ENCODE measurements at places on chromosomes 2 and 18.

DNA sequence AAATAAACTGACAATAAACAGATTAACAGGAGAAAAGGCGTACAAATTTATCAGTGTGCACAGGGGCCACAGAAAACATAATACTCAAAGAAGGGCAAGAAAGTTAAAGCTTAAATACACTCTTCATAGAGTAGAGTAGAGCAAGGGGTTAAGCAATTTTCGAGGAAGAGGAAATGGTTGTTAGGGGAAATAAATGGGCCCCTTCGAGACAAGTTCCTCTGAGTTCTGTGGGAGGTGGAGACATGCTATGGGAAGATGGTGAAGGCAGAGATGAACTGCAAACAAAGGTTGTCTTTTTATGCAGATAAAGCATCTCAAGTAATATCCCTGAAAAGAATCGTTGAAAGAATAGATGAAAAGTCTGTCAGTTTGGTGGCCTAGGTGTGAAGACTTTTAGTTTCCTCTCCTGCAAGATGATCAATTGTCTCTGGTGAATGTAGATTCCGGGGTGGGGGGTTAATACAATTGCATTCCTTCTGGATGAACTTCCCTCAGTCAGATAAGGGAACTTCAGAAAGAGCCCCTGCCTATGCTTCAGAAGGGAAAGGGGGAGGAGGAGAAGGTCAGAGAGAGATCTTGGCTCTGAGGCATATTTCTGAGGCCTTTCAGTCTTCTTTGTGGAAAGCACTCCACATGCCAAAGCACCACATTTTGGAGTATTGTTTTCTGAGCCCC lies 127.0 kb downstream of the METTL4 start:
- DNase-seq, result no peak

GRCh38 chr2:120715941-120716340 lies 19.7 kb upstream of the GLI2 start:
- DNase-seq, result no peak

DNA sequence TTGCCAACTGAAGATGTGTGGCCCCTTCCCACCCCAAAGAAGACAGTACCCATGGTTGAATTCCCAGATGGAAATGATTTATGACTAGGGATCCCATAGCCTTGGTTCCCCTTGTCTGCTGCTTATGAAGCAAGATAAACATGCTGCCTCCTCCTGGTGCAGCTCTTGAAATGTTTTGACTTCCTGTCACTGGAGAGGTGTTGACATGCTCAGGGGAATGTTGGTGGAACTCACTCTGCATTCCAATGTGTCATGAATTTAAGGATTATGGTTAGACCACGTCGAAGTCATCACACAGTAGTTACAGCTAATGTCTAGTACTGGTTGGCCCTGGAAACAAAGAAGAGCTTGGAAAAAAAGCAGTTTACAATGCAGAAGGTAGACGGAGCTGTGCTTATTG lies 69.0 kb upstream of the FAM110C start:
- DNase-seq, result no peak

DNA sequence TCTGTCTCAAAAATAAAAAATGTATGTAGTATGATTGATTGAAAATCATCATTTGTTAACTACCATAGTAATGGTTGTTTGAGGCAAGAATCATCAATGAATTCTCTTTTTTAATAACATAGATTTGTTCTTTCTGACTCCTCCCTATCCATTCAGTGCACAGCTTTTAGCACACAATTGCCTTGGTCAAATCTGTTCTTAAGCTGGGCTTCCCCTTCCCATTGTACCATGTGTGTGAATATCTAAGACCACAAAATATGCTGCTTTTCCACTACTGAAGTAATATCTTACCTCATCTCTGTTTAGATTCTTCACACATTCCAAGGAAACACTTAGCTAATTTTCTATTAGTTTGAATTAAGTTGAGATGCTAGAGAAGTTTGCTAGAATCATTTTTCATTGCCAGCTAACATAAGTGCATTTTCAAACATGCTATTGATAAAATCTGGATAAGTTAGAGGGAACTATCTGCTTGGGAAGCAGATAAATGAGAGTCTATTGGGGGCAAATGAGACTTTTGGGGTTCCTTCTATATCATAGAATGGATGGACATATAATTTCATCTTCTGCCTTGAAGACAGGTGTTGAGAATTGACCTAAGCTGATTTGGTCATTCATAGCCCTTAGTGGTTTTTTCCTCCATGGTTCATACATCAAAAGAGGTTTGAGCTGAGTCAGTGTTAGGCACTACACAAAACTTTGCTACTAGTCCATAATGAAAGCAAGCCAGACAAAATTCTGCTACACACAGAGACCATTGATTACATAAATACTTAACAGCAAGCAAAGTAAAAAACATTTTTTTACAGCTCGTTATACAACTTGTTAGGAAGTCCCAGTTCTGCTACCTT lies 231.9 kb downstream of the PLCL1 start:
- DNase-seq, result no peak

- no peak for DNase-seq
Measured at GRCh38 chr18:77015771-77016710, 116.5 kb downstream of the MBP start.

DNA sequence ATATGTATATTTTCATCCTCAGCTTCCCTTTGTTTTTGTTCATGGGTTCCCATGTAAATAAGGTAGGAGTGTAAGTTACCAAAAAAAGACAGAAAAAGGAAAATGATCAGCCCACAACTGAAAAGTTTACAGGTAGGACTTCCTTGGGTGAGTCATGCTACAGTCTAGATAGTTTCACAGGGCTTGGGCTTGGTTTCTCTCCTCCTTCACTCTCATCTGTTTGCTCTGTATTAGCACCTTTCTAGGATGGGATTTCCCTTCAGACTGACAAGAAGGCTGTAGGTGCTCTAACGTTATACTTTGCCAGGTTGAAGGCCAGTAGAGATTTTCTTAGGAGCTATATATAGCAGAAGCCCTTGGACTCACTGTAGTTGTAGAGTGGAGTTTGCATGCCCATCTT lies 57.9 kb downstream of the FAM171B start:
- DNase-seq, result no peak

GRCh38 chr18:5197032-5197434 lies at the start of gene AKAIN1:
TSS of gene AKAIN1 (minus strand) at chr18:5197257. CDS start at chr18:5197053, 204 bp downstream.
- DNase-seq, result no peak

DNA sequence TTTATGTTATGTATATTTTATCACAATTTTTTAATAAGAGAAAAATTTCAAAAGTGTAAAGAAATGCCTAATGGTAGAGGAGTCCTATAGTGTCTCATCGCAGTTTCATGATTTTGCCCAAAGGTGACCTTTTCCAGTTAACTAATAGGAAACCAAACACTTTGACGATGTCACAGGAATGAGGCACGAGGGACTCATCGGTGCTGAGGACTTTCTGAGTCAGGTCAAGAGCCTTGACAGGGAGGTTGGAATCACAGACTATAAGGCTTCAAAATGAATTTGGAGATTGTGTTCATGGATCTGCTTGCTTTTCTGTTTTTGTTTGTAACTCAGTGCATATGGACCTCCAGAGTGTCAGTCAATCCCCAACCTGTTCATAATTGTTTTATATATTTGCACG lies 15.1 kb upstream of the RTTN start:
- DNase-seq, result no peak

DNA sequence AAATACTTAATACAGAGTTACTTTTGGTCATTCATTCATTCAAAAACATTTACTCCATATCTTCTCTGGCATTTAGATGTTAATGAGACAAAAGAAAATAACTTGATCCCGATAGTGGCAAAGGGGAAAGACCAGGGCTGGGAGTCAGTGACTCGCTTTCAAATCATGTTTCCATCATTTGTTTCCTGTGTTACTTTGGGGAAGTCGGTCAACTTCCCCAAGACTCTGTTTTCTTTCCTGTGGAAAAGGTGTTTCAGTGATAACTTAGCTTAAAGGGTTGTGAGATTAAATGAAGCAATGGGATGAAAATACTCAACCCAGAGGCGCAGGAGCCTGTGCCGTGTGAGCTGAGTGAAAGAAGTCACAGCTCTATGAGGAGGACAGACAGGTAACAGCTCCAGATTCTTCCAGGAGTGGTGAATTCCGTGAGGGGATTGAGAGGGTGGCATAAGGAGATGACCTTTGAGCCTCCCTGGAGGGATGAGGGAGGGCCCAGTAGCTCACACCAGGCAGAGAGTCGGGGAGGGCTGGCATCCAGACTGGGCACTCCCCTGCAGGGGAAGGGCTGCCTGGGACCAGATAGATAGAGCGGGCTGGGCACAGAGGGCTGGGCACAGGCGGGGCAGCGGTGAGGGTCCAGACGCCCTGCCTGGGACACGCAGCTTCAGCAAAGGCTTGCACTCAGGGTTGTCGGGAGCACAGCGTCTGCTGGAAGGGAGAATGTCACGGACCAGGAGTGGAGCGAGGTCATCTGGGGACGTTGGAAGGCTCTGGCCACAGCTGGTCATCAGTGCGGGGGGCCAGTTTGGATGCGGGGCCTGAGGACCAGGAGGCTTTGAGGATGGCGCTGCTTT lies 70.1 kb downstream of the TSHZ1 start:
- no peak for DNase-seq

DNA sequence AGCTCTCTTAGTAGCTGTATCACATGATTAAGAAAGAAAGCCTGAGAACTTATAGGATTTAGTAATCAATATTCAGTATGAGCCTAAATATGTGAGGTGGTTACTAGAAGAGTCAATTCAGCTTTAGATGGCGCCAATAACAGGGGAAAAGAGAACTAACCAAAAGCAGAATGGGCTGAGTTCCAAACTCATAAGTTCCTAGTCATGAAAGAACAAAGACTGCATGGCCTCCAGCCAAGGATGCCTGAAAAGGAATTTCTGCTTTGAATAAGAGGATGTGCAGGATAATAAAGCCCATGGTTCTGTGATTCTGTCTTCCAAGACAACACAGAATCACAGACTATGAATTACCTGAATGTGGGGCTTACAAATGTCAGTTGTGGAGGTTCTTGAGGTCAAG lies 196.5 kb downstream of the SATB2 start:
- no peak for DNase-seq

GRCh38 chr2:64374686-64375085 lies 79.3 kb upstream of the LGALSL start:
- no peak for DNase-seq

DNA sequence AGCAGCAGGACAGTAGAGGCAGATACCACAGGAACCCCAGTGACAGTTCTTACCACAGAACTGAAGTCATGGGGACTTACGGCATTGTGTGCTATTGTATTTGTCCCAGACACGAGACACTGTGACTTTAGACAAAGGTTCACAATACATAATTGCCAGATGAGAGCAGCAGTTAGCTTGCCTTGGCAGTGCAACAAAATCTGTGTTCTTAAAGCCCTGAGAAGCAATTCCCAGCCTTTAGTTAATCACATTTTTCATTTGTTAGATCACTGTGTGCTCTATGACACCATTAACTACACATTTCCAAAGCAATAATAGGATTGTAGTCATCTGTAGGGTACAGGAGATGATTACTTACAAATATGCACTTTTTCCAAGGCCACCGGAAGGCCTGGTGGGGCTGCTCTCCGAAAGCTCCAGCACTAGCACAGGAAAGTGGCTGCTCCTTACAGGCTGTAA lies 97.5 kb upstream of the LDLRAD4 start:
- DNase-seq, result no peak

GRCh38 chr18:35005963-35006577 lies 35.1 kb upstream of the MAPRE2 start:
- peak; percentile 44 for DNase-seq

DNA sequence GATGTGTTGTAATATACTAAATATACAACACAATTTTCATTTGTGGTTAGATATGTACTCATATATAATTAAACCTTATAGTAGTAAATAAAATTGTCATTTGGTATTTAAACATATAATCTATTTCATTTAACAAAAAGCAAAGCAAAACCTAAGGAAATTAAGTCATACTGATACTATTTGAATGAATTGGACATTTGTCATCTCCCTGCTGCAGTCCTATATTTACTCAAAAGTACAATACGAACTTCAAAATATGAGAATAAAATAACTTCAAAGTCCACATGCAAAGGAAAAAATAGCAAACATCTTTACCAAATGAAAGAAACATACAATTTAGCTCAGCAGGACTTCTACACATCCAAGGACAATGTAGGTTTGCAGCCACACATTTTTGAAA lies 11.8 kb upstream of the HAT1 start:
- DNase-seq, result no peak

GRCh38 chr2:241208058-241208457 lies 19.6 kb downstream of the ANO7 start:
- no peak for DNase-seq

DNA sequence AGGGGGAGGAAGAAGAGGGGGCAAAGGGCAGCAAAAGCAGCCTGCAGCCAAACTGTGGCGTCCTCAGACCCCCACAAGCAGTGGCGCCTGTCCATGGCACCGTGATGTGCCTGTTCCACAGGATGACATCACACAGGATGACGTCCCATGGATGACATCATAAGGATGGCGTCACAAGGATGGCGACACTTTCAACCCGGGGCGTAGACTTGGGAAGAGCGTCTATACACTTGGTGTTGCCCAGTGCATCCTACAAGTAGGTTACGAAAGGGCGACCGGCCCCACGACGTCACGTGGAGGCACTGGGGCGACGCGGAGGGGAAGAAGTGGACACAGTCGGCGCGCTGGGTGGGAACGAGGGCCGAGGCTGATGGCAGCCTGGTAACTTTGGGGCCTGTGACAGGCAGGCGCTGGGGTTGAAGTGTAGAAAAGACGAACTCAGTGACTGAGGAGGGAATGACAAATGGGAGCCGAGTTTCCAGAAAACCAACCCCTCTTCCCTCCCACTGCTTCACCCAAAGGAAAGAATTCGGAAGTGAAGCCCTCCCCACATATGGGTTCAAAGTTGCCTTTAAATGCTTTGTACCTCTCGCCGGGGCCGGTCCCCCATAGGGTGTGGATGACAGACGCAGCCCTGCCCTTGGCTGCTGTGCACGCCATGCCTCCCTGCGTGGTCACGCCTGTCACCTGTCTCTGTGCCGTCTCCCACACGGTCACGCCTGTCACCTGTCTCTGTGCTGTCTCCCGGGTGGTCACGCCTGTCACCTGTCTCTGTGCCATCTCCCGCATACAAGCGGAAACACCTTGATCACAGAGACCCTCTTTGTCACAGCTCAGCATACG lies 13.4 kb upstream of the KCNG2 start:
- DNase-seq, result no peak

GRCh38 chr2:68206793-68207192 lies 45.5 kb downstream of the PPP3R1 start:
- no peak for DNase-seq

DNA sequence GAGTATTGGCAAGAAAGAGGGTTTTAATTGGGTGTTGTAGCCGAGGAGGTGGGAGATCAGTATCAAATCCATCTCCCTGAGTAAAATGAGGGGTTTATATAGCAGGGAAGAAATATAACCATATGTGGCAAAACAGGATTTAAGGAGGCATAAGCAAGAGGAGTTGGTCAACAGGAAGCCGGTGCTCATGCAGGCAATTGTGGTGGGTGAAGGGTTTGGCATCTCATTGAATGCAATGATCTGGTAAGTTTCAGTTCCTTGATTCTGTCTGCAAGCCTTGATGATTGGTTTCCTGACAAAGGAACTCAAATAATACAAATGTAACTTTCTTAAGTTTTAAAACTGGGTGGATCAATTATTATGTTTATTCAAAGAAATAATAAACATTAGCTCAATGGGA lies 564.4 kb upstream of the LINC00305 start:
- no peak for DNase-seq

GRCh38 chr2:239316562-239317465 lies 84.0 kb downstream of the HDAC4 start:
- DNase-seq, result no peak

All from amniotic stem cell (primary cell).